ENCODE measurements at places on chromosomes 5 and 9. TPM values are rescaled to one million over a fixed set of nuclear protein-coding genes. Genes with fewer than 3 reads are reported as not detected.

DNA sequence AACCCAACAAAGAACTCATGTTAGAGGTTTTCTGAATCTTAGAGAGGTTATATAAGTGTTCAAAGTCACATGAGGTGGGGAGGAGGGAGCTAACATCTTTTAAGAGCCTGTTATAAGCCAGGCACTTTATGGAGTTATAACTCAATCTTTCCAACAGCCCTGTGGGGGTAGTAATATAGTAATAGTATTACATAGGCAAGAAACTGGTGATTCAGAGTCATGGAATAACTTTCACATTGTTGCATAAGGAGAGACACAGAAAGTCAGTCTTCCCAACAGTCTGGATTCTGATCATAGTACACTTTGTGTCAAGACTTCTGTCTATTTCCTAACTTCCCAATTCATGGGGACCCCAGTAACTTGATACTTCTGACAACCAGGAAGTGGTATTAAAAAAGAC, 89.2 kb downstream of the ACER2 start:
- no peak for DNase-seq

- no peak for DNase-seq
Measured at GRCh38 chr5:24693609-24694008, 48.8 kb upstream of the CDH10 start.

DNA sequence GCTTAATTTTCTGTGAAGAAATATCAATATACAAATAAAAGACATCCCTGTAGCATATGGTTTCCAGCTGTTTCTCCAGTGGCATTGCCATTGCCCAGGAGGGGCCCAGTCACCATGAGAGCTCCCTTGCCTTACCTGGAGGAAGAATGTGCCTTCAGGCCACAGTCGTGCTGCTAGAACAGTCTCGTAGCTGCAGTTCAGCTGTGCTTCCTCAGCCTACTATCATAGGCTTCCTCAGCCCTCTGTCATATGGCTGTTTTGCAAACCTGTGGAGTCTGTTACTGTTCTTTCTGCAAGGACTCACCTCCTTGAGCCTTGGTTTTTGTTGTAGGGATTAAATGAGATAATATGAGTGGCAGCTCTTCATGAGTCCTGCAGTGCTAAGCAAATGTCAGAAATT, 67.6 kb downstream of the RCL1 start:
- DNase-seq = no peak

DNA sequence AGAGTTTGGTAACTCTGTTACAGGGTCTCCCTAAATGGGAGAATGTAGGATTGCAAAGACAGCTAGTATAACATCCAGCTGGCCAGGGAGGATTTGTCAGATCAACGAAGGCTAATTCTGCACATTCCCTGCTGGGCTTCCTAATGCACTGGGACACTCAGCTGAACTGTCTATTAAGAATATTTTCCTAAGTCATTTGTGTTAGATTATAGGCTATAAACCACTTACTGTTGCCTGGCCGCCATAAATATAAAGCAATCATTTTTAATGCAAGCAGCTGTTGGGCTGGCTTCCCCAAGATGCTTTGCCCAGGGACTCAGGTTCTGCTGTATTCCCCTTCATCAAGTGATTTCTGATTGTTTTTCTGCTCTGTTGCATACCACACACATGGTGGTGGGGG, 35.3 kb upstream of the SLIT3 start:
- no peak for DNase-seq

- no peak for DNase-seq
Measured at GRCh38 chr9:19451240-19452087, 42.7 kb downstream of the ACER2 start.

- no peak for DNase-seq
Measured at GRCh38 chr5:3592298-3592697, 3.3 kb upstream of the IRX1 start.

- DNase-seq = no peak
Measured at GRCh38 chr9:15977438-15977837, 424.6 kb downstream of the CCDC171 start.

DNA sequence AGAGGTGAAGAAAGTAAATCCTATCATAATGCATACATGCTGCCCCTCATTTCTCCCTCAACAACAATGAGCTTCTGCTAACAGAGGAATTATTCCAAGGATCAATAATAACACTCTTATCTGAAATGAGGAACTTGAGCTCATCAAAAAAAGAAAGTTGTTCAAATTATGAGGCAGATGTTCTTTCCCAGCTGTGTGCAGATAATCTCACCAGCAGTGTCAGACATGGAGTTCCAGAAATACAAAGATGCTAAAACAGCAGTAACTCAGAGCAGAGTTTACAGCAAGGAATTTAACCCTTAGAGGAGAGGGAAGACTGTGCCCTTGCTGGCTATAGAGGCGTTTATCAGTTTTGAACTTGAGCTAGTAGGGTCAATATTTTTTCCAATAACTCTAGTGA, 153.1 kb downstream of the TRIM36 start:
- DNase-seq = no peak

- no peak for DNase-seq
Measured at GRCh38 chr9:89386206-89386605, 67.9 kb downstream of the SECISBP2 start.

DNA sequence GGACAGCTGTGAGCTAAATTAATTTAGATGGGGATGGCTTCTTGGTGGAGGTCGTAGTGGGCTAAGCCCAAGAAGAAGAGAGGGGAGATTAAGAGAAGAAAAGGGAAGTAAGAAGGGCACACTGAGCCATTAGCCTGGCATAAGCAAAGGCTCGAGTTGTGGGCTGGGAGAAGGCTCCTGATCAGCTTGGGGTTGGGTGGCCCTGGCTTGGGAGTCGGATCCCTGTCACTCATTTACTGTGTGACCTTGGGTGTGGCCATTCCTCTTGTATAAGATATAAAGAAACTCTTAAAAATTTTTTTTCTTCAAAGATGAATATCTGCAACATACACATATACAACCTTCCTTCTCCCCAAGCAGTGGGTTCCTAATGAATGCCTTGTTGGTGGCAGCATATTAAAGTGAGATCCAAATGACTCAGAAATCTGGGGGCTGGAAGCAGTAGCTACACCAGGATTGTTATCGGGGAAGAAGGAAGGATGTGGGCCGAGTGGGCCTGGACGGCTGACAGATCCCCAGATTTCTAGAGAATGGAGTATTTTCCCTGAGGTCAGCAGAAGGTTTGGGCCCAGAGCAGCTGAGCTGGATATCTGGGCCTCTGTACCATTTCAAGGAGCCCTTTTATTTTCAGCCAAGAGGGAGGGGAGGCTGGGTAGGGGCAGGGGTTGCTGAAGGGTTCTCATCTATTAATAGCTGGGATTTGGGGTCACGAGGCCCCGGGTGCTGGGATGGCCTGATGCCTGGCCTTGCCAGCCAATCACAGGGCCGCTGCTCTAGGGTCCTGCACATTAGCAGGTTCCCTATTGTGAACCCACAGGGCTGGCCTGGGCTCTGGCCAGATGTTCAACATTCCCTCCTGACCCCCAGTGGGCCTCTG, 52.1 kb downstream of the PPARGC1B start:
- no peak for DNase-seq

DNA sequence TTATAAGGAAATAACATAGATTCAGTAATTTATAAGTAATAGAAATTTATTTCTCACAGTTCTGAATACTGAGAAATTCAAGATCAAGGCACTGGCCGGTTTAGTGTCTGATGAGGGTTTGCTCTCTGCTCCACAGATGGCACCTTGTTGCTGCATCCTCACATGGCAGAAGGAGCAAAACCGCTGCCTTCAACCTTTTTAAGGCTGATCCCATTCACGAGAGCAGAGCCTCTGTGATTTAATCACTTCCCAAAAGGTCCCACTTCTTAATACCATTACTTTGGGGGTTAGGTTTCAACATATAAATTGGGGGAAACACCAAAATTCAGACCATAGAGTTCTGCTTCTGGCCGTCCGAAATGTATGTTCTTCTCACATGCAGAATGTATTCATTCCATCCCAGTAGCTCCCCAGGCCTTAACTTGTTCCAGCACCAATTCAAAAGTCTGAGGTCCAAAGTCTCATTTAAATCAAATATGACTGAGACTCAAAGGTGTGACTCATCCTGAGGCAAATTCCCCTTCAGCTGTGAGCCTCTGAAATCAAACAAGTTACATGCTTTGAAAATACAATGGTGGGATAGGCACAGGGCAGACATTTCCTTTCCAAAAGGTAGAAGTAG, 30.6 kb downstream of the BAAT start:
- no peak for DNase-seq

- no peak for DNase-seq
Measured at GRCh38 chr5:87027570-87027969, 240.1 kb upstream of the RASA1 start.

EMB gene
- 4.7 TPM for total RNA-seq

CREB3 gene
- 77.0 TPM for total RNA-seq

MARCOL gene
- not detected for total RNA-seq

FAM200C gene
- total RNA-seq = 2.2 TPM

SH3GL2 gene
- 3.6 TPM for total RNA-seq

EQTN gene
- total RNA-seq = not detected

Data from glomerular endothelial cell (primary cell).